NCI-H2081 treated with DMSO at 0.1 percent for 48 hours (cell line): ENCODE measurements at places on chromosomes 4 and X.

GRCh38 chr4:182812916-182813315 is 104.3 kb downstream of the DCTD start:
- DNase-seq: no peak

- no peak for DNase-seq
These were observed 7.3 kb upstream of the CLDN2 start for GRCh38 chrX:106912864-106913263.

DNA sequence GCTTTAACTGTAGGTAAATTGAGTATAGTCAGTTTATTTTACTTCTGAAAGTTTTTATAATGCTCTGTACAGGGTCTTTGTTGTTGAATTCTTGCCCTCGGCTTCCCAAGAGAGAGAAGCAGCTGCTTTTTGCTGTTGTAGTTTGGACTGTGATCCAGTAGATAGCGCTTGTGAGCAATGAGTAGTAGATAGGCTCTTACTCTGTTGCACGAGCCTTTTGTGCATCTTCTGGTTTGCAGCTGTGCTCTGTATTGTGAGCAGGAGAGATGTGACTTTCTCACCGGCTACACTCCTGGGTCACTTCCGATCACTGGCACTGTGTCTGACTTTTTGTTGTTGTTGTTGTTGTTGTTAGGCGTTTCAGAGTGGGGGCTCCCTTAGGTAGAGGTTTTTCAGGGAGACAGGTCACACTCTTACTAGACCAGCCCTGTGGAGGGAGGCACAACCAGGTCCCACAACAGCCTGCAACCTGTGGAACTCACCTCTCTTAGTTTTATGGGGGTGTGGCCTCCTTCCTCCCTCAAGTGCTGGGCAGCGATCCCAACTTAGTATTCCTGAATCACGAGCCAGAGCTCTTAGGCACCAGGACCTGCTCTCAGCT is 822.1 kb upstream of the GALNTL6 start:
- peak; percentile 1 for DNase-seq

GRCh38 chr4:105147016-105147552 is 408 bp downstream of the TET2 start:
- DNase-seq: no peak

DNA sequence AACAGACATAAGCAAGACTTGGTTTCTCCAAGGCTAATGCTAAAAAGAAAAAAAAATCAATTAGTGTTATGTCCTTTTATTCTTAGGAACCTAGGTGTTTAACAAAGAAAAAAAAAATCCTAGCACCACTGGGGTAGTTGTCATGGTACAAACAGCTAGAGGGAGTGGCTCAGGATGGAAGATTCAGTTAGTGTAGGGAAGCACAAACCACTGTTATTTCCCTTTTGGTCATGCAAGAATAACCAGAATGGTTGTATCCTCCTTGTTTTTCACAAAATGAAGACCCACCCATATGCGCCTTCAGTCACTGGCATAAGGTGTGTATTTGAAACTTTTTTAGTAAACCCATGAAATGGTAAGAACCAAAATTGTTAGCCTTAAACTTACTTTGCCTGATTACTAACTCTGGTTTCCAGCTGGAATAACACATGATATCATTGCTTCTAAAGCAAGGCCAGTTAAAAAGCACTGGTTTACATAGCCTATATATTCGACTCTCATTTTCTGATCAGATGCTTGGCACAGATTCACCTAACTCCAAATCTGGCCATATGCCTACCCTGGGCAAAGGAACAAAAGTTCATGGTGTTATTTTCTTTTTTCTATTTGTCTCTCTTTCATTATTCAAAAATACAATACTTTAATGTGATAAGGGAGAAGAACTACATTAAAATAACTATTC is 132.6 kb downstream of the SCFD2 start:
- DNase-seq: no peak

DNA sequence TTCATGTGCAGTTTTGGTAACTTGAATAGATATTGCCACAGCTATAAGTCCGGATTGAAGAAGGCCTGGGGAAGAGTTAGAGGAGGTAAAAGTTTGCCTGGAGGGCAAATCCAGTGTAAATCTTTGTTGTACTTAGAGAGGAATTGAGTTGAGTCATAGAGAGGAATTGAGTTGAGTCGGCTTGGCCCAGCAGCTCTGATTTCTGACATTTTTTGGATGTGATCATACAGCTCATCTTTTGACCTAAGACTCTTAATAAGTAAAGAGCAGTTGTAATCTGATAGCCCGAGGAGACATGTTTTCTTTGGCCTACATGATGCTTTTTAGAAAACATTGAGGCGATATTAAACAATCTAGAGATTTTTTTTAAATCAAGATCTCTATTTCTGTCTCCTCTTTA is 3.9 kb downstream of the KIT start:
- DNase-seq: no peak

DNA sequence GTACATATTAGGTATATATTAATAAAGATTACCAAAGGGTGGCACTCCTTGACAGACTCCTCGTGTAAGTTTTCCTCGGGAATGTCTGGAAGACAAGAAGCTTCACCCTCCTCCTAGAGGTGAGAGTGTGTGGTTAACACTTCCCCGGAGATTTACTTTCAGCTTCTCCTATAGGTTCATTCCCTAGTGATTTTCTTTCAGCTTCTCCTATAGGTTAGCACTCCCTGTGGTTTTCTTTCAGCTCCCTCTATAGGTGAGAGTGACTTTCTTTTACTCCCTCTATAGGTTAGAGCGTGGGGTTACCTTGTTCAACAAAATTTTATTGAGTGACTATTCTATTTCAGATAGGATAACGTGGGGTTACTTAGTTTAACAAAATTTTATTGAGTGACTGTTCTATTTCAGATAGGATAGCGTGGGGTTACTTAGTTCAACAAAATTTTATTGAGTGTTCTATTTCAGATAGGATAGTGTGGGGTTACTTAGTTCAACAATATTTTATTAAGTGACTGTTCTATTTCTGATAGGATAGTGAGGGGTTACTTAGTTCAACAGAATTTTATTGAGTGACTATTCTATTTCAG is 106.0 kb upstream of the PLAC1 start:
- no peak for DNase-seq

- no peak for DNase-seq
These were observed 45.5 kb downstream of the FAM9B start for GRCh38 chrX:8988446-8988845.

DNA sequence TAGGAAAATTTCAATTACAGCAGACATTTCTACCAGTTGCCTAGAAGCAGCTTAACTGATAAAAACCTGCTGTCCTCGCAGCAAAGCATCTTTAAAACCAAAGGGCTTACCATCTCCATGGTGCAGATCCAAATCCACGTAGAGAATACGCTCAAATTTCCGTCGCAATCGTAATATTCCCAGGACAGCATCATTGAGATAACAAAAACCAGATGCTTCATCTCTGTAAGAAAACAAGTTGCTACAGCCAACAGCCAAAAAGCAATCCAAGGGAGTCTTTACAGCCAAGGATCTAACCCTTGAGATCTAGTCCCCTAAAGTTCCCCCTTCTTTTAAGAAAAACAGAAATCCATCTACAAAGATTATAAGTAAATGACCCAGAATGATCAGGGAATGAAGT is 77.6 kb downstream of the HDAC8 start:
- no peak for DNase-seq
